T-helper 1 cell treated with Interleukin-12 subunit alpha and Interleukin-12 subunit beta and Interleukin-4 antibody, amounts not matched to agents 30 ng/mL and 1 ng/mL, for 36 hours (primary cell): ENCODE measurements at places on chromosomes 16 and 17. TPM values are rescaled to one million over a fixed set of nuclear protein-coding genes. Genes with fewer than 3 reads are reported as not detected.

The FBXO39 gene
- 5.5 and 6.4 TPM in 2 replicates for total RNA-seq

The TBC1D3C gene
- total RNA-seq = 0.15 TPM in 1 of 2 replicates, not detected in the other

The CDH5 gene
- total RNA-seq = not detected in 2 replicates

The IL17C gene
- total RNA-seq = not detected in 2 replicates

The HAP1 gene
- total RNA-seq = 0.05 TPM in 2 replicates
